ENCODE measurements at places on chromosomes 3 and 15.

DNA sequence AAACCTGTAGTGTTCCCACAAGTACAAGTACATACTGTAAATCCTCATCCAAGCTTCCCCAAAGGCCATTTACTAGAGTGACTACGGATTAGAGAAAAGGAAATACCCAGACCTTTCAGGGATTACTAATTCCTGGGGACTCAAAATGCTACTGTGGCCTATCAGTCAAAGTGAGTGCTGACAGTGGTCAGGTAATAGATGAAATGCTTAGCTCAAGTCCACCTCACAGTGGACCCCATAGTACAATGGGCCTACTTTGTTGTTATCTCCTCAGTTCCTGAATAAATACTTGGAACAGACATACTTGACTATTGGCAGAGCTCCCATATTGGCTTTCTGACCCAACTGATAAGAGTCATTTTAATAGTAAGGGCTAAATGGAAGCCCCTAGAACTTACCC lies 61.6 kb downstream of the MAP4 start:
- no peak overlapping the region for H3K4me3 ChIP-seq
- H3K27ac ChIP-seq = no peak overlapping the region
- H3K27me3 ChIP-seq = no peaks in the 10 kb centered on the region
- peak; percentile 40 for DNase-seq
- no peaks in the 10 kb centered on the region for H3K36me3 ChIP-seq

DNA sequence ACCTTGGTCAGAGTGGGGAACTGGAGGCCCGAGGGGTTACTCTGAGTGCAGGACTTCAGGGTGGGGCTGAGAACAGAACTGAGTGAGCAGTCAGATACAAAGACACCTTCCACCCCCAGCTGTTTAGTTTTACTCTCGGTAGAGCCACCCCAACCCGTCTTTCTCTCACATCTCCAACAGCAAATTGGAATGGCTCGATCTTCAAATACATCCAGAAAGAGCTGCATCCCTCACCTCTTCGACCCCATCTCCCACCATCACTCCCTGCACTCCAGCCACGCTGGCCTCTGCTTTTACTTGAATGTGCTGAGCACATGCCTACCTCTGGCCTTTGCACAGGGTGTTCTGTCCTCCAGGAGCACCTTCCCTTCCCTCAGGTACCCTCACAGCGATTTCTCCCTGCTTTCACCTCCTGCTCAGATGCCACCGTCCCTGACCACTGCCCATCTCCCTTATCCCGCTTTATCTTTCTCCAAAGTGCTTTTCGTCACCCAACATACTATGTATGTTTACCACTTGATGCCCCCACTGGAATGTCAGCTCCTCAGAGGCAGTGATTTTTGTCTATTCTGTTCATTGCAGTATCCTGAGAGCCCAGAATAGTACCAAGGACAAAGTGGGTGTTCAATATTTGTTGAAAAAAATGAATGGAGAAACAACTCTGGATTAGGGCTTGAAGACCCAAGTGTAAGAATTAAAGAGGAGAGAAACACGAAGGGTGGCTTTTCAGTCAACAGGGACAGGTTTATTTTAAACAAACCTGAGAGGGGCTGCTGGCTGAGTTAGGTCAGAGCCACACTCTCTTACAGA lies 4.4 kb downstream of the CHCHD4 start:
- peaks cover 8% of the 10 kb centered on the region for H3K4me1 ChIP-seq
- no peak overlapping the region for H3K4me3 ChIP-seq
- H3K27me3 ChIP-seq = no peaks in the 10 kb centered on the region
- no peak overlapping the region for H3K27ac ChIP-seq
- DNase-seq = no peak

- H3K27ac ChIP-seq = no peak overlapping the region
- no peak for DNase-seq
- no peaks in the 10 kb centered on the region for H3K27me3 ChIP-seq
- no peak overlapping the region for H3K4me3 ChIP-seq
Measured at GRCh38 chr15:41474941-41475340, 18.7 kb upstream of the ITPKA start.

- H3K36me3 ChIP-seq = no peaks in the 10 kb centered on the region
- H3K4me3 ChIP-seq = no peak overlapping the region
- H3K27me3 ChIP-seq = no peaks in the 10 kb centered on the region
Measured at GRCh38 chr15:37140531-37141058, 40.2 kb upstream of the MEIS2 start.

- DNase-seq = peak; percentile 17
- H3K27me3 ChIP-seq = no peaks in the 10 kb centered on the region
- H3K4me3 ChIP-seq = no peak overlapping the region
- no peak overlapping the region for H3K27ac ChIP-seq
Measured at GRCh38 chr15:61155741-61156700, 73.1 kb downstream of the RORA start.

GRCh38 chr3:47908744-47909143 lies 105.8 kb downstream of the DHX30 start:
- H3K4me1 ChIP-seq = peaks cover 24% of the 10 kb centered on the region
- H3K27me3 ChIP-seq = no peaks in the 10 kb centered on the region
- no peak overlapping the region for H3K4me3 ChIP-seq
- no peak overlapping the region for H3K27ac ChIP-seq

- H3K27me3 ChIP-seq = no peaks in the 10 kb centered on the region
- peak; percentile 22 for DNase-seq
- H3K4me1 ChIP-seq = peaks cover 35% of the 10 kb centered on the region
Measured at GRCh38 chr15:80932989-80933388, 56.6 kb downstream of the MESD start.

- no peak overlapping the region for H3K4me3 ChIP-seq
- H3K27me3 ChIP-seq = no peaks in the 10 kb centered on the region
- DNase-seq = no peak
- H3K36me3 ChIP-seq = no peaks in the 10 kb centered on the region
- peaks cover 17% of the 10 kb centered on the region for H3K4me1 ChIP-seq
Measured at GRCh38 chr3:8320711-8321458, 180.7 kb upstream of the LMCD1 start.

- H3K27ac ChIP-seq = no peak overlapping the region
- H3K27me3 ChIP-seq = no peaks in the 10 kb centered on the region
- H3K4me1 ChIP-seq = no peaks in the 10 kb centered on the region
- no peak overlapping the region for H3K4me3 ChIP-seq
- no peaks in the 10 kb centered on the region for H3K36me3 ChIP-seq
Measured at GRCh38 chr3:166900866-166901577, 479.1 kb downstream of the ZBBX start.

DNA sequence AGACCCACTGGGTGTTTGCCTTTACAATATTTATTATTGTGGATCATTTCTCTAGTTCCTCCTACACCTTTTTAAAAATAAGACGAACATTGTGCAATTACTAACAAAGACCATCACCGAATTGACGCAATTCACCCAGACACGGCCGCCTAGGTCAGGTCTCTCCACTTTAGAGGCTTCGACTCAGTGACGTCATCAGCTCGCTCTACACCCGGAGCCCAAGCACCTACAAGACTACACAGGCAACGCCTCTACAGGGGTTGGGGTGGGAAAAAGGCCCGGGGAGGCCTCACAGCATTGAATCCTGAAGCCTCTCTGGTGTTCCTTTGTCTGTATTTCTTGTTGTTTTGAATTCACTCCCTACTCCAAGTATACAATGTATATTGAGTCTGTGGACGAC lies 16.6 kb downstream of the ZIC4 start:
- peaks cover 8% of the 10 kb centered on the region for H3K4me1 ChIP-seq
- no peaks in the 10 kb centered on the region for H3K36me3 ChIP-seq

DNA sequence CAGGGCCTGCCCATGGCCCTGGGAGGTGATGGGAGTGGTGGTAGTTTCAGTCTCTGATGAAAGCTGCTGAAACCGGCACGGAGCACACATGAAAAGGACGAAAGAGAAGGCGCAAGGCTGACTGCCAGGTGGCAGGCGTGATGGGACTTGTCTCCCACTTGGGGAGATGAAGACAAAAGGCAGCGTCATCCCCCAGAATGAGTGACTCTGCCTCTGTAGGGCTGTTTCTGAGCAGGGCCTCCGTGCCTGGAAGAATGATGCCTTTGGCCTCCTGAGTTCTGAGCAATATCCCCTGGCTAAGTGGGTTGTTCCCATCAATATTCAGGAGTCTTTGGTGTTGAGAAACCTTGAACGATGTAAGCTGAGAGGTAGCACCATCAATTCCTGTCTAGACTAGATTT lies 237.8 kb downstream of the OPA1 start:
- H3K27ac ChIP-seq = no peak overlapping the region
- no peaks in the 10 kb centered on the region for H3K36me3 ChIP-seq
- H3K4me1 ChIP-seq = peaks cover 22% of the 10 kb centered on the region
- no peak overlapping the region for H3K4me3 ChIP-seq

GRCh38 chr15:88911766-88912118 lies 1.4 kb downstream of the MFGE8 start:
- peak overlapping the region; percentile 88 for H3K27ac ChIP-seq
- H3K36me3 ChIP-seq = peaks cover 16% of the 10 kb centered on the region
- H3K4me3 ChIP-seq = peak overlapping the region; percentile 86
- no peaks in the 10 kb centered on the region for H3K27me3 ChIP-seq
- H3K4me1 ChIP-seq = peaks cover 38% of the 10 kb centered on the region

DNA sequence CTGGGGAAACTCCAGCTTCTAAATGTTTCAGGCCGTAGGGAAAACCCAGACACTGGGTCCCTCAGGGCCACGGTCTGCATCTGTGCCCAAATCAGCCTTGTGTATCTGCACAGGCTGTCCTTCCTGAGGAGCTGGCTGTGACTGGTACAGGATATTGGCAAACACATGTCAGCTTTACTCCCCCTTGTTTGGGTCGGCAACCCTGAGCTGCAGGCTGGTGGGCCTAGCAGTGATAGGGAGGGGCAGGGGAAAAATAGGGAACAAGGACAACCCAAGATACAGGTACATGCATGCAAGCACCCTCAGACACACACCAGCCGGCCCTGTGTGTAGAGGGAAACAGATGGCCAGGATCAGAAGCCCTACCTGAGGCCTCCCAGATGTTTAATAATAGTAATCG lies 28.7 kb upstream of the HCN4 start:
- H3K4me3 ChIP-seq = no peak overlapping the region
- H3K36me3 ChIP-seq = no peaks in the 10 kb centered on the region
- no peaks in the 10 kb centered on the region for H3K4me1 ChIP-seq

DNA sequence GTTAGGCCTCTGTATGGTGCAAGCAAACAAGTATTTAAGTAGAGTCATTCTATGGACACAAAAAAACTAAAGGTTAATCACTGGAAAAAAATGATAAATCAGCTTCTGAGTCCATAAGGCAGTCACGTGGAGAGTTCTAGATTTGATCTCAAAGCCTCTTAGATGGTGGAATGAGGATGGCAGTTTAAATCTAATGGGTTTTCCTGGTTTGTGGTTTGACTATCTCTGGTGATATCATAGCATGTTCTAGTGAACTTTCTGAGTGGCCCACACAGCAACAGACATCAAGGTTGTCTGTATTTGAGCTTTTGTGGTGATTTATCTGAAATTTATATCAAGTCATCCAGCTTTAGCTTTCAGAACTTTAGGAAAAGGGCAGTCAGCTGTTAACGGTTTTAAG lies 52.4 kb downstream of the ILDR1 start:
- H3K4me1 ChIP-seq = no peaks in the 10 kb centered on the region
- H3K27me3 ChIP-seq = no peaks in the 10 kb centered on the region
- no peak overlapping the region for H3K4me3 ChIP-seq
- peak; percentile 16 for DNase-seq
- H3K27ac ChIP-seq = no peak overlapping the region

DNA sequence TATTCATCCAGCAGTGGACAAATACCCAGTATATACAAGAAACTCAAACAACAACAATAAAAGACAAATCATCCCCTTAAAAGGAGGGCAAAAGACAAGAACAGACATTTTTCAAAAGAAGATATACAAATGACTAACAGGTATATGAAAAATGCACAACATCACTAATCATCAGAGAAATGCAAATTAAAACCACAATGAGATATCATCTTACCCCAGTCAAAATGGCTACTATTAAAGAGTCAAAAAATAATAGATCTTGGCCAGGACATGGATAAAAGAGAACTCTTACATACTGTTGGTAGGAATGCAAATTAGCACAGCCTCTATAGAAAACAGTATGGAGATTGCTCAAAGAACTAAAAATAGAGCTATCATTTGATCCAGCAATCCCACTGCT lies 16.9 kb downstream of the DHX36 start:
- no peaks in the 10 kb centered on the region for H3K4me1 ChIP-seq
- H3K4me3 ChIP-seq = no peak overlapping the region
- H3K36me3 ChIP-seq = peaks cover 49% of the 10 kb centered on the region
- peak; percentile 8 for DNase-seq
- H3K27me3 ChIP-seq = no peaks in the 10 kb centered on the region

DNA sequence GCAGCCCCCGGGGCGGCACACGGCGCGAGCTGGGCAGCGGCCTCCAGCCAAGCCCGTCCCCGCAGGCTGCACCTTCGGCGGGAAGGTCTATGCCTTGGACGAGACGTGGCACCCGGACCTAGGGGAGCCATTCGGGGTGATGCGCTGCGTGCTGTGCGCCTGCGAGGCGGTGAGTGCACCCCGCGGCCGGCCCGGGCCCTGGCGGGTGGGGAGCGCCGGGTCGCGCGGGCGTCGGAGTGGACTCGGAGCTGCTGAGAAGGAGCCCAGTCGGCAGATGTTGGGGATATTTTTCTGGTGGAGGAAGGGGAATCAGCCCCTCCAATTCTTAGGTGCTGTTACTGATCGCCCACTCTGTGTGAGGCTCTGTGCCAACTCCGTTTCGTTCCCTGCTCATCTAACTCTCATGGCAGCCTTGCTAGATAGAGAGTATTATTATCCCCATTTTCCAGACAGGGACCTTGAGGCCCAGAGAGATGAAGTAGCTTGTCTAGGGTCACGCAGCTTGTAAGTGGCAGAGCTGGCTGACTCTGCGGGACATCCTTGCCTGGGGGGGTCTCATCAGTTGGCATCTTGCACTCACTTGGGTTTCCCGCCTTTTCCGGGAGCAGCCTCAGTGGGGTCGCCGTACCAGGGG lies 890 bp downstream of the CHRD start:
- H3K27me3 ChIP-seq = peaks cover 43% of the 10 kb centered on the region
- H3K4me3 ChIP-seq = peak overlapping the region; percentile 37
- no peak for DNase-seq
- H3K36me3 ChIP-seq = no peaks in the 10 kb centered on the region
- no peak overlapping the region for H3K27ac ChIP-seq

DNA sequence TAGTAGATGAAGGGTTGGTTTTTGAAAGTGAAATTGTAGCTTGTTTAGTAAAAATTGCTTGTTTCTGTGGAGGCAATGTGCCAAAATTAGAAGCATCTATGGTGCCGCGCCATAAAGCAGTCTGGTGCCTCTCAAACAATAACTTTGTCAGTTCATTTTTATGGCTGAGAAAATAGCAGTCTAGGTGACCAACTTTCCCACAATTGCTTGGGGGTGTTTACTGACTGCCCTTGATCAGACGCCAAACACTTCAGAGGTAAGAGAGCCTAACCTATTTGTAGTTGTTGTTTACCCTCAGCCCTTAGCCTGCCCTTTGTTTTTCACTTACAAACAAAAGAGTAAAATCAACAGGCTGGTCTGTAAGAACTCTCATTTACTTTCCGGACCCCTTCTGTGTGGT lies 174.5 kb downstream of the FNDC3B start:
- H3K4me3 ChIP-seq = no peak overlapping the region
- peak overlapping the region; percentile 53 for H3K27ac ChIP-seq
- no peak for DNase-seq
- peaks cover 72% of the 10 kb centered on the region for H3K4me1 ChIP-seq
- no peaks in the 10 kb centered on the region for H3K27me3 ChIP-seq
- peaks cover 9% of the 10 kb centered on the region for H3K36me3 ChIP-seq

DNA sequence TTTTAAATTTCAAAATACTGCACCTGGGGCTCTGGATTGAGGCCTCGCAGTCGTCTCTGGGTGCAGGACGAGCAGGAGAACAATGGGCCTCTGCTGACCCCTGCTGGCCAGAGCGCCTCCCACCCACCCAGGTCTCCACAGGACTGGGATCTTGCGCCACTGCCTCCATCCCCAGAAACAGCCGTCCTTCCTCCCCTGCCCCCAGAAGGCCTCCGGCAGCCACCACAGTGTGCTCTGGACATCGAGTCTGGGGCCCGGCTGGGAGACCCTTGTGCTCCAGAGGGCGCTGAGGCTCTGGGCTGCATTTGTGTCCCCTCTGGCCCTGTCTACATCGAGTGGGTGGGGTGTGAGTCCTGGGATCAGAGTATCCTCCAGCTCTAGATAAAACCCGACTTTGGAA lies 6.7 kb upstream of the ACSBG1 start:
- peaks cover 9% of the 10 kb centered on the region for H3K27me3 ChIP-seq
- peak; percentile 20 for DNase-seq
